ENCODE measurements at places on chromosomes 4 and X.

GRCh38 chr4:110869862-110870572, 247.1 kb upstream of the PITX2 start:
- no peak for DNase-seq

DNA sequence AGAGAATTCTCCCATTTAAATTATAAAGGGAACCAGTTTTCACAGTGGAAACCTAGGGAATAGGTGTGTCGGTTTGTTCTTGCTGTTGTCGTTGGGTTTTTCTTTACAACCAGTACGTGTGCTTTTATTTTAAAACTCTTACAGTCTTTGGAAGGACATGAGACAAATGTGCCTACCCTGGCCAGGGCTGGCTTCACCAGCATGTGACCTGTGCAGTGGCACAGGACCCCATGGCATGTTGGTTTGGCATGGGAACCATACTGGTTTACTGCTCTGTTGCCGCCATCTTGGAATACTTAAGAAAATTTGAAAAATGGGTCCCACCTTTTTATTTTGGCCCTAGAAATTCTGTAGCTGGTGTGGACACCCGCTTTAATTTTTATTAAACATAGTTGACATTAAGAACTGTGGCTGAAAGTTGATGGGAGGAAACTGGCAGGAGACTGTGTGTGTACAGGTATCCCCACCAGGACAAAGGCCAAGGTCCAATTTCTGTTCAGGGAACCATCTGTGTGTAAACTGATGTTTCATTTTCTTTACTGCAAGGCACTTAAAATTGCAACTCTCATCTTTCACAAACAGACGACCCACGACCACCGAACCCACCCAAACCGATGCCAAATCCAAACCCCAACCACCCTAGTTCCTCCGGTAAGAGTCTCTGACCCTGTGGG, 28.8 kb downstream of the CD99 start:
- DNase-seq, result no peak

DNA sequence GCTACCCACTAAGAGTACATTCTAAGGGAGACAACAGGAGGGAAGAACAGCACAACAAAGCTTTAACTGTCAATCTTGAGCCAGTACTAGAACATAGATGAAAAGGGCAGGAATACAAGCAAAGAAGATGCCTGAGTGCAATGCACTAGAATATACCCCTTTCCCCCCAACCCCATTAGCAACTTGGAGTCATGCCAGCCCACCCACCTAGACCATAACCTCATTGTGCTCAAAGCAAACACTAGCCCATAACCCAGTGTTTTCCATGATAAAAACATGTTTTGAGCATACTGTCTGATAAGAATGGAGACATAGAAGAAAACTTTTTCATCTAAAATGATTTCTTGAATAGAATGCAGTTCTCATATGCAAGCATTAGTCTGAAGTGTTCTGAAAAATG, 183.2 kb downstream of the RAP1GDS1 start:
- DNase-seq, result no peak

DNA sequence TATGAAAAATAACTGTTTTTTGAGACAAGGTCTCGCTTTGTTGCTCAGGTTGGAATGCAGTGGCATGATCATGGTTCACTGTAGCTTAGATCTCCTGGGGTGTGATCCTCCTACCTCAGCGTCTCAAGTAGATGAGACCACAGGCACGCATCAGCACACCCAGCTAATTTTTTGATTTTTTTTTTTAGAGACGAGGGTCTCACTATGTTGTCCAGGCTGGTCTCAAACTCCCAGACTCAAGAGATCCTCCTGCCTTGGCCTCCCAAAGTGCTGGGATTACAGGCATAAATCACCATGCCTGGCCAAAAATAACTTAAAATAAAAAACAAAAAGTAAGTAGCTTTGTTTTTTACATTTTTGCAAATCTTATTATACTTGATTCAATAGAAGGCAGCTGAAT, 63.3 kb downstream of the NOCT start:
- no peak for DNase-seq

DNA sequence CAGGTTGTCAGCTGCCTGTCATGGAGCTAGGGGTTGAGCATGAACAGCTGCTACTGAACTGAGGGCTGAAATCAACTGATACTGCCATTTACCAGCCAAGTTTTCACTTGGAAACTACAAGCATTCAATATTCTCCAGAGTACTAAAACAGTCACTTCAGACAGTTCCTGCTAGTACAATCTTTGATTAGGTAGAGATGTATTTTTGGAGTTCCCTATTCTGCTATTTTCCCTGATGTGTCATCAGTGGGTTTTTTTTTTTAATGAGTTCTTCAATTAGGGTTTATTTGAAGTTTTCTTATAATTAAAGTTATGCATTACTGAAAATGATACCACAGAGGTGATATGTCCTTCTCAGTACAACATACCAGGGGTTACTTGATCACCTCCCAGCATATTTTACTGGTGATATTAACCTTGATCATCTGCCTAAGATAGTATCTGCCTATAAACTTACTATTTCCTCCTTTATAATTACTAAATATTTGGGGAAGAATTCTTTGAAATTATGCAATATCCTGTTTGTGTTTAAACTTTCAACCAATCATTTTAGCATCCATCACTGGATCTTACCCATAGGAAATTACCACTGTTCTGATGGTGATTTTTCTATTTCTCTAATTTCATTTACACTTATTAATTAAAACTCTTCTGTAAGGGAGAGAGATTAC, 13.6 kb downstream of the PDCL2 start:
- DNase-seq, result no peak

GRCh38 chrX:120016068-120016441, 61.4 kb downstream of the RHOXF2B start:
- no peak for DNase-seq

DNA sequence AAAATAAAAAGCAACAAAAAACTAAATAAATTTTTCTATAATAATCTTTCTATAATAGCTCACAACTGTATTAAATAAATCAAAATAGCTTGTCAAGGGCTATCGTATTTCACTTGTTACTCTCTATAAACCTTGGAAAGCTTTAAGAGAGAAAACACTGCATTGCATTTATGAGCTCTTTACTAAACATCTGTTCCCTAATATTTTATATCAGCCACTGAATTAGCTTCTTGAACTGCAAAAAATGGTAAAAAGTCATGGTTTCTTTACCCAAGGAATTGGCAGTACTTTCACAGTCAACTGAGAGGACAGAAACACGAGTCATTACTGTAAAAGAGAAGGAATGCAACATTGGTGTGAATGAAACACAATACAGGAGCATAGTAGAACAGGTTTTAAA, 671.2 kb downstream of the PCDH18 start:
- DNase-seq, result no peak
